Femur (tissue), 1 donor: ENCODE measurements at places on chromosomes 7 and 10.

DNA sequence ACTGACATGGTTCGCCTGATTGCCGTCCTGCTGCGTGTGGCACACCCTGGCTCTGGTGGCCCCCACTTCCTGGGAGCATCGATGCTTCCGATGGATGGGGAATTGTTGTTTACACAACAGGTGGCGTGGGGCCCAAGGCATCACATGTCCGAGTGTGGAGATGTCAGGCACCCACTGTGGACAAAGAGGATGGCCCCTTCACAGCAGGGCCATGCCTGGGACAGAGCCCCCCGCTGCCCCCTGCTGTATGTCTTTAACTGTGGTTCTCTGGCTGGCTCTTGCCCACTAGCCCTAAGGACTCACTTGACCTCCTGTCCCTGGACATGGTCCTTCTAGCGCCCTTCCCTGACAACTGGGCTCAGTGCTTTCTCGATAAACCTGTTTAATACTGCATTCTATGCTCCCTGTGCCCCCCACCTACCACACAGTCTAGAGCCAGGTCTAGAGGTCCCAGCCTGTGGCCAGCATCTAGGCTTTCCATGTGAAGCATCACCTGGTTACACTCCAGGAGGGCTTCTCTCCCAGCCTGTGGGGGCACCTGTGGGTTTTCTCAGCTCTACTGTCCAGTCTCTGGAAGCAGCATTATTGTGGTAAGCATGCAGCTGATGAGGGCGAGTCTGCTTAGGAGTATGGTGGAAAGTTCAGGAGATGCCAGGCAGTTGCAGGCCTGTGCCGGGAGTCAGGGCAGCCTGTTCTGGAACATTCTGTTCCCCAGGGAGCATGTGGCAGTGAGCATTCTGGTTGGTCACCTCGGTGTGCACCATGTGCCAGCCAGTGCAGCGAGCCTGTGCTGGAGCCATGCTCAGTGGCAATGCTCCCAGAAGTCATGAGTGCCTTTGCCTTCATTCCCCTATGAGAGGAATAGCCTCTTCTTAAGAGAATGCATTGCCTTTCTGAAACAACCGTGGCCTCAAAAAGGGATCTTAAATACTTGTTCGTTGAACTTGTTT is 10.4 kb downstream of the ADCY1 start:
- DNase-seq = no peak

- no peak for DNase-seq
These were observed 104.3 kb downstream of the AHR start for GRCh38 chr7:17402628-17403278.

GRCh38 chr10:31004611-31005193 is 27.0 kb downstream of the ZNF438 start:
- DNase-seq = no peak

- no peak for DNase-seq
These were observed 82.3 kb downstream of the SLIT1 start for GRCh38 chr10:97103316-97104080.

GRCh38 chr7:142438923-142439515 is 181.2 kb upstream of the PRSS58 start:
- no peak for DNase-seq

DNA sequence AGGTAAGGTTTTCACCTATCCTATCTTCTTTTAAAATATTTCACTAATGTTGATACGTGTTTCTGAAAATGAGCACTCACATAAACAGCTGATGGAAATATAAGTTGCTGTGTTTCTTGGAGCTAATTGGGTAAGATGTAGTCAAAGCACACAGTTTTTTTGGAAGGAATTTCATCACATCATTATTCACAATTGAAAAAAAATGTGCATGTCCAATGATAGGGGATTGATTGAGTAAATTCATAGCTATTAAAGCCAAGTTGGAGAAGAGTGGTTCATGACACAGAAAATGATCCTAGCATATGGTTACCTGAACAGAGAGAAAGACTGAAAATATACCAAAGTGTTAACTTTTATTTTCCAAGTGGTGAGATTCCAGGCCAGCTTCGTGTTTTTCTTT is 29.6 kb downstream of the GLI3 start:
- no peak for DNase-seq

- no peak for DNase-seq
These were observed 290.2 kb downstream of the DNAJB6 start for GRCh38 chr7:157627033-157627432.
